Aorta (tissue), 5 donors: ENCODE measurements at places on chromosomes 3 and 15.

- H3K4me3 ChIP-seq, result no peak overlapping the region
- no peaks in the 10 kb centered on the region for H3K27me3 ChIP-seq
- DNase-seq, result no peak
- H3K4me1 ChIP-seq, result no peaks in the 10 kb centered on the region
These were observed 5.8 kb downstream of the ITIH1 start for GRCh38 chr3:52783211-52783555.

DNA sequence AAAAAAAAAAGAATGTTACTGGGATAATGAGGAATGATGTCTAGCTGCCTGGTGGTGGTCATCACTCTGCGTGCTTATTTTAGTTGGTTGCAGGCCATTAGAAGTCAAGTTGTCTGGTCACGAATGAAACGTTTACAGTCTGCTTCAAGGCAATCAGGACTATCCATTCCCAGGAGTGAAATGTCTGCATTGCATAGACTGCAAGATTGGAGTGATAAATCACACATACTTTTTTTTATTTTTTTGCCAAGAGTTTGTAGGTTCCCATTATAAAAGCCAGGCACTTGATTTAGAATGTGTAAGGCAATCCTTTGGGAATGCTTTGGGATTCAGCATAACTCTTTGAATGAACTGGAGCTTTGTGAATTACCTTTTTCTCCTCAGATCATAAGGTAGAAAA, 132.3 kb downstream of the STAC start:
- DNase-seq, result no peak
- H3K27ac ChIP-seq, result no peak overlapping the region
- no peak overlapping the region for H3K4me3 ChIP-seq
- no peaks in the 10 kb centered on the region for H3K27me3 ChIP-seq

DNA sequence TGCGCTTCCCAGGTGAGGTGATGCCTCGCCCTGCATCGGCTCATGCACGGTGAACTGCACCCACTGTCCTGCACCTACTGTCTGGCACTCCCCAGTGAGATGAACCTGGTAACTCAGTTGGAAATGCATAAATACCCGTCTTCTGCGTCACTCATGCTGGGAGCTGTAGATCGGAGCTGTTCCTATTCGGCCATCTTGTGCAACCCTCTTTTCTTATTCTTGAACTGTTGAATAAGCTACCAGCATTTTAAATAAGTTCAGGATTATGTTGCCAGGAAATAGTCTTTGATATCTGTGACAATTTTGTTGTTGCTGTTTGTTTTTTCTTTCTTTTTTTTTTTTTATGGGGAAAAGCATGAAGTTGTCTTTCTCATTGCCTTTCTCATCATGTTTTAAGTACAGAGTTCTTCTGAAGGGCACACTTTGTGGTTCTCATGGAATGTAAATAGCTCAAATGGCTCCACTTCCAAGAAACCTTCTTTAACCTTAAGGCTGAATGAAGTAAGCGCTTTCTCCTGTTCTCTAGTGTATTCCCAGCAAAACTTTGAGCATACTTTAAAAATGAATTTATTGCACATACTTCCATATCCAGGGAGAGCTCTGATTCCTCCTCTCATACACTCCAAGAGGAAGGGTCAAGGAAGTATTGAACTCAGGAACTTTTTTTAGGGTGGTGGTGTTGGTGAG, 468.0 kb upstream of the TBL1XR1 start:
- no peak for DNase-seq
- no peak overlapping the region for H3K4me3 ChIP-seq
- H3K27ac ChIP-seq, result no peak overlapping the region

DNA sequence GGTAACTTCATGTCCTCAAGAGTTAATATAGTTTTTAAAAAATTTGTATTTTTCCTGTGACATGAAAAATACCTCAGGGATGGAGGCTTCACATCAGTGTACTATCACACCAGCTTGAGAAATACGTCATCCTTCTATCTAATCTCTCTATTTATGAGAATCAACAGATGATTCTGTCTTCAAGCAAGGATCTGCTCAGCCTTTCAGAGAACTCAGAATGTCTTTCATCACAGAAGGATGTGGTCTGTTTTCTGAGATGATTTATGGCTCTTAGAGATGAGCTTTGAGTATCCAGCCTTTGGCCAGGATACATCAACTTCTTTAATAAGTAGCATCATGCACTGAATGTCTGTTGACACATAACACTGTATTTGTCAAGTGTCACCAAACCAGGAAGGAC, 193.9 kb downstream of the DTWD1 start:
- H3K4me1 ChIP-seq, result peaks cover 2% of the 10 kb centered on the region
- DNase-seq, result no peak
- no peak overlapping the region for H3K27ac ChIP-seq
- H3K27me3 ChIP-seq, result no peaks in the 10 kb centered on the region
- no peaks in the 10 kb centered on the region for H3K36me3 ChIP-seq
- H3K4me3 ChIP-seq, result no peak overlapping the region

DNA sequence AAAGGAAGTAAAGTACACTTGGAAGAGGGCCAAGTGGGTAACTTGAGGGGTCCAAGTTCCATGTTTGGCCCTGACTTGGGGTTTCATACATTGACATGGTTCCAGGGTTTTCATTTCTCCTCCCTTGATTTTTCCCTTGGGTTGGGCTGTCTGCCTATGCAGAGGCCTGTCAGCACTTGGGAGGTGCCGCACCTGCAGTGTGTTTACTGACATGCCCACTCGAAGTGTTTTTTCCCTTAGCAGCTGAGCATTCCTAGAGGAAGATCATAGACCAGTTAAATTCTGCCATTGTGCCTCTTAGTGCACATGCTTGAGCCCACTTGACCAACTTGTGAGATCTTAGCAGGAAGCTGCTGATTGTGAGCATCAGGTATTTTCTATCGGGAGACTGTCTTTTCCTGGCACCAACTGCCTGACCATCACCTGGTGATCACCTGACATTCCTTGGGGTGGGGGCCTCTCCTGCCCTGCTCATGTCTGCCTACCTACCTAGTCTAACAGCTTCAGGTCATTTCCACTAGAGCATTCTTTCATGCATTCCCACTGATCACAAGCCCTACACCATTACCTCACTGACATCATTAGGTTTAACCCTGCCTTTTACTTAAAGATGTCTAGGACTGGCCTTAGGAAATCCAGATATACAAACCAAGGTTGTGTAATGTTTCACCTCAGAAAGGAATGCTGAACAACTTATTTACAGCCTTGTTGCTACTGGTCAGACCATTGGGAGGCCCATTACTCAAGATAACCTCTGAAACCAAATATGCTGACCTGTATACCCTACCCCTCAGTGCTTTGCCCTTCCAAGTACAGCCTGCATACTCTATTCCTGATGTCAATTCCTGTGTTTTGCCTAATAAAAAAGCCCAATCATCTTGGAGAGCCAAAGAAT, 68.3 kb downstream of the CD47 start:
- no peaks in the 10 kb centered on the region for H3K27me3 ChIP-seq
- H3K4me1 ChIP-seq, result peaks cover 1% of the 10 kb centered on the region
- H3K27ac ChIP-seq, result no peak overlapping the region
- no peak for DNase-seq

GRCh38 chr3:115698851-115699591, 75.7 kb downstream of the GAP43 start:
- no peak overlapping the region for H3K27ac ChIP-seq
- no peak overlapping the region for H3K4me3 ChIP-seq
- no peaks in the 10 kb centered on the region for H3K36me3 ChIP-seq
- H3K27me3 ChIP-seq, result no peaks in the 10 kb centered on the region
- DNase-seq, result no peak
- no peaks in the 10 kb centered on the region for H3K4me1 ChIP-seq

GRCh38 chr3:168113848-168114247, 18.1 kb upstream of the GOLIM4 start:
- DNase-seq, result no peak
- no peaks in the 10 kb centered on the region for H3K4me1 ChIP-seq
- no peak overlapping the region for H3K4me3 ChIP-seq
- H3K27ac ChIP-seq, result no peak overlapping the region
- no peaks in the 10 kb centered on the region for H3K27me3 ChIP-seq

DNA sequence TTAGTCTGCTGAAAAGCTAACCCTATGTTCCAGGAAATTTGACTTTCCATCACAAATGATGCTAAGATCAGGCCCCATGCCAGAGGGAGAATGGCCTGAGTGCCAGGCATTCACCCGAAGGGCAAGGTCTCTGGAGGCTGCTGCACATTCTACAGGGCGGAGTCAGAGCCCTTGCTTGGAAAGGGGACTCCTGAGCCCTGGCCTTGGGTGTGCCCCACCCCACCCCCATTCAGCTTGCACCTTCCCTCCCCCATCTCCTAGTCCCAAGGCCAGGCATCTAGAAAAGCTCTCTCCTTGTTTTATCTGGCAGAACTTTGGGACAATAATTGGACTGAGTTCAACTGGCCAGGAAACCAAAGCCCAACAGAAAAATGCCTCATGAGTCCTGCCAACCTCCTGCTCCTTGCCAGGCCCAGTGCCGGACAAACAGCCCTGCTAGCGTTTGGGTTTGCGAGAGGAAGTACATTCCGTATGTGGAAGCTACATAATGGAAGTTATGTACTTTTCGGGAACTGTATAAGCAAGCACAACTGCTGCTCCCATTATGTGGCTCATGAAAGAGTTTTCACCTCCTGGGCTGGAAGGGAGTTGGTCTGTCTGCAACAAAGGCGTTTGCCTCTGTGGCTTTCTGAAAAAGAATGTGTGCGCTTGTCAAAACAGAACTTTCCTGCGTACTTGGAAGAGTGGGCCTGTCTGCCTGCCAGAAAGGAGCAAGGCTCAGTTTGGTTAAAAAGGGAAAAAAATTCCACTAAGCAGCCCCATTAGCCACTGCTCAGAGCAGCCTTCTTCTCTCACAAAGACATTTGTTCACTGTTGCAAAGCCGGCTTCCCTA, 321.5 kb upstream of the CTNNB1 start:
- H3K27ac ChIP-seq, result no peak overlapping the region
- peaks cover 5% of the 10 kb centered on the region for H3K4me1 ChIP-seq
- no peaks in the 10 kb centered on the region for H3K27me3 ChIP-seq
- no peak overlapping the region for H3K4me3 ChIP-seq

GRCh38 chr15:61518191-61518950, 289.3 kb upstream of the RORA start:
- no peaks in the 10 kb centered on the region for H3K4me1 ChIP-seq
- H3K4me3 ChIP-seq, result no peak overlapping the region
- H3K36me3 ChIP-seq, result no peaks in the 10 kb centered on the region
- no peak for DNase-seq

- no peaks in the 10 kb centered on the region for H3K27me3 ChIP-seq
- no peak overlapping the region for H3K27ac ChIP-seq
- no peak for DNase-seq
- H3K36me3 ChIP-seq, result no peaks in the 10 kb centered on the region
These were observed 22.9 kb downstream of the SECISBP2L start for GRCh38 chr15:49023354-49023753.

DNA sequence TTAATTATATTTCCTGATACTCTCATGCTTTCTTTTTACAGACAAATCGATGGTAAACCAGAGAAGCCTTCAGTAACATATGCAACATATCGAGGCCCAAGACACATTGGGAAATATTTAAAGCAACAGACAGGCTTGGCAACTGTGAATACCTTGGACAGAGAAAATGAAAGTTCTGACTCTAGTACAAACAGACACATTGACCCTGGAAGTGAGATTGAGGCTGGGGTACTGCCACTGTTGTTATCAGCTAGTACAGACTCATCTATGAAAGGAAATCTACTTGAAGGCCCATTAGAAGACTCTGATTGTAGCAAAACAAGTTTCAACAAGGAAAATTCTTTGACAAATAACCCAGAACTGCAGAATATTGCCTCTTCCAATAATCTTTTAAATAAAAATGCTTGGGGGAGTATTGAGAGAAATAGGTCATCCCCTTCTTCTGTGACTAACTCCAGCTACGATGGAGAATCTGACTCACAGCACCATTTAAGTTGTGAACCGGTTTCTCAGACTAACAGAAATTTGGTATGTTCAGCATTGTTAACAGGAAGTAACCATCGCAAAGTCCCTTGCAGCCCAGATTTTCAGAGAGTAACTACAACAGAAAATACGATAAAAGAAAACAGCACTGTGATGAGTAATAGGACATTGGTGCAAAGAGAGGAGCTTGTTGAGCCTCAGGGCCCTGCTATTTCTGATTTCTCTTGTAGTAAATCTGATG, 50.2 kb downstream of the CRYBG3 start:
- H3K36me3 ChIP-seq, result no peaks in the 10 kb centered on the region
- H3K27me3 ChIP-seq, result no peaks in the 10 kb centered on the region
- DNase-seq, result no peak
- no peaks in the 10 kb centered on the region for H3K4me1 ChIP-seq

GRCh38 chr3:159789017-159789416, 199.6 kb upstream of the IL12A start:
- no peaks in the 10 kb centered on the region for H3K27me3 ChIP-seq
- H3K27ac ChIP-seq, result no peak overlapping the region
- peaks cover 24% of the 10 kb centered on the region for H3K4me1 ChIP-seq
- no peak for DNase-seq

DNA sequence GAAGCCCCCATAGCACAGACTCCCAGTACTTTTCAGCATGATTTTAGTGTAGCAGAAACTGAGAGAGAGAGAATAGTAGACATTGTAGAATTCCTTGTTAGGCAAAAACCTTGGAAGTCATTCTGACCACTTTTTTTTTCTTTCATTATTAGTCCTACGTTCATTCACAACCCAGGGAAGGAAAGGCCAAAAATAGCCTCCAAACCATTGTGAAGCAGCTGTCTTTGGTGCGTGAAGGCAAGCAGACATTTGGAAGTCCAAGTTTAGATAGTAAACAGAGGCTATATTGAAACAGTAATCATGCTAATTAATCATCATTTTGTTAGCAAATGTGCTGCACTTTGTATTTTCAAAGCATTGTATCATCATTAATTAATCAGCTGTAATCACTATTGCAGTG, 34.5 kb downstream of the CCDC54 start:
- H3K4me1 ChIP-seq, result no peaks in the 10 kb centered on the region
- no peaks in the 10 kb centered on the region for H3K36me3 ChIP-seq
- H3K4me3 ChIP-seq, result no peak overlapping the region
- no peak overlapping the region for H3K27ac ChIP-seq

GRCh38 chr3:16143861-16144447, 30.5 kb upstream of the GALNT15 start:
- no peak for DNase-seq
- H3K27ac ChIP-seq, result no peak overlapping the region
- no peak overlapping the region for H3K4me3 ChIP-seq

GRCh38 chr3:146189519-146190173, 28.7 kb upstream of the PLOD2 start:
- H3K27me3 ChIP-seq, result no peaks in the 10 kb centered on the region
- no peak overlapping the region for H3K4me3 ChIP-seq
- H3K4me1 ChIP-seq, result no peaks in the 10 kb centered on the region
